CD4-positive, alpha-beta T cell treated with Interleukin-17A for 1 hour (primary cell): ENCODE measurements at places on chromosomes 13 and 19.

GRCh38 chr13:111626371-111627305 is 306.2 kb downstream of the TEX29 start:
- no peak for DNase-seq

DNA sequence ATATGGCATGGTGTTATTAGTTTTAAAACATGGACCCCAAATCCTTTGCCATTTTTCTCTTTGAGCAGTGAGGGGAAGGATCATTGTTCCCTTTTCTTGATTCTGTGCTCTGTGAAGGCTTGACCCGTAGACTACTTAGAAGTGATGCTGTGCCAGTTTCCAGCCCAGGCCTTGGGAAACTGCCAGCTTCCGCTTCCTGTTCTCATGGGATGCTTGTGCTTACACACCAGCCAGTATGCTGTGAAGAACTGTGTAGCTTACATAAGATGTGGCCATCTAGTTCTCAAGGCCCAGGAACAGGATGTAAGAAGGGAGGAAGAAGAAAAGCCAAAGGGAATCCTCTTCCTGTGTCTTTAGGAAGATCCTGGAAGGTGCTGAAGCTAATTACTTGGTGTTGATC is 180.9 kb downstream of the PCCA start:
- DNase-seq = no peak

DNA sequence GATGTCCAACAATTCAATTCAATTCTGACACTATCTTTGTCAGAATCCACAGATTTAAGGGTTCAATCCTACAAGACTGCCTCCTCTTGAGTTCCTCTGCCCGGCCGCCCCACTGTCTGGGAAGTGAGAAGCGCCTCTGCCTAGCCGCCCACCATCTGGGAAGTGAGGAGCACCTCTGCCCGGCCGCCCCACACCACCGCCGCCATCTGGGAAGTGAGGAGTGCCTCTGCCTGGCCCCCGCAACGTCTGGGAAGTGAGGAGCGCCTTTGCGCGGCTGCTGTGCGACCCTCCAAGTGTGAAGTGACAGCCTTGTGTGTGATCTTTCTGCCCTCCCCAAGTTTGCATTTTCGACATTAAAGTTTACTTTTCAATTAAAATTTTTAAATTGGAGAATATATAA is 6.0 kb downstream of the ZNF614 start:
- no peak for DNase-seq

GRCh38 chr19:32866564-32867265 is 2.9 kb downstream of the SLC7A9 start:
- DNase-seq = no peak

DNA sequence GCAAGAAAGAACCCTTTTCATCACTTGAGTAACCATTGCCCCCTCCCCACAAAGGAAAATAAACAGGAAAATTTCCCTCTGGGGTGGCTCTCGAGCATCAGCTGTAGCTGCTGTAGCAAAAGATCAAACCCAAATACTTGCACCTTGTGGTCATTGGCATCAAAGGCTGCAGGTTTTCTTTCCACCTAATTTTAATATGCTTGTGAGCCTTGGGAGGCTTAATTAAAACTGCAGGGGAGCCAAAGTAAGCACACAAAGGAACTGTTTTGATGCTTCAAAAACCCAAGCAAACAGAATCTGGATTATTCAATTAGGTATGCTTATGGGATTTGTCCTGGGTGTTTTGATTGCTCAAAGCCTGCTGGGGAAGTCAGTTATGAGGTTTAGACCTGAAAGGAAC is 119.5 kb downstream of the SHISA2 start:
- DNase-seq = no peak

DNA sequence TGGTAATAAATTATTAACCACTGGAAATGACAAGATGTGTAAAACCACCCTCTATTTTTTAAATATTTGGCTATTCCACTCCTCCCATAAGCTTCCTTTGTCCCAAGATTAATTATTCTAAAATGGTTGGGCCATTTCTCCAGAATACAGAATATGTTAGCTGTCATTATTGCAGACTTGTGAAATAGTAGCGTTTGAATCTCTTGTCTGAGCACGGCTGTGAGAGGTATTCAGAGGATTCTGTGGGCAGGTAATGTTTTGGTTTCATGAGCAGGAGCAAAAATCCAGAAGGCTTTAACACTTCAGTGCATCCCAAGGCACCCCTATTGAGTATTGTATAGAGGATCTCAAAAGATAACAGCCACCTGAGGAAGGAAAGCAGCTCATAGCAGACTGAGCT is 256.0 kb downstream of the UQCRFS1 start:
- no peak for DNase-seq

- DNase-seq = no peak
These were observed 69.6 kb upstream of the RNF113B start for GRCh38 chr13:98246538-98247172.

DNA sequence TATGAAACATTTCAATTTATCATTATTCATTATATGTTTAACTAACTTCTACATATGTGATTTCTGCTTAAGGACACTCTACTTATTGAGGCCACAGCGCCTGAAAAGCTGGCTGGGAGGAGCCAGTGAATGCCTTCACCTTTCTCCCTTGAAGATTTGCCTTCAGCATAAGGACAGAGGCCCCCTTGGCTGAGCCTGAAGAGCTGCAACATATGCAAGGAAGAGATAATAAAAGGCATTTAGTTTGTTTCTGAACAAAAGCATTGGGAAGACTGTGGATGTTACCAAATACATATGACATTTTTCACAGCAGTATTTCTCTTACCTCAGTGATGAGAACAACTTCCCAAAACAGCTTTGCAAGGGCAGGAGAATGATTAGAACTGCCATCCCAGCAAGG is 92.1 kb downstream of the ABCC4 start:
- no peak for DNase-seq

DNA sequence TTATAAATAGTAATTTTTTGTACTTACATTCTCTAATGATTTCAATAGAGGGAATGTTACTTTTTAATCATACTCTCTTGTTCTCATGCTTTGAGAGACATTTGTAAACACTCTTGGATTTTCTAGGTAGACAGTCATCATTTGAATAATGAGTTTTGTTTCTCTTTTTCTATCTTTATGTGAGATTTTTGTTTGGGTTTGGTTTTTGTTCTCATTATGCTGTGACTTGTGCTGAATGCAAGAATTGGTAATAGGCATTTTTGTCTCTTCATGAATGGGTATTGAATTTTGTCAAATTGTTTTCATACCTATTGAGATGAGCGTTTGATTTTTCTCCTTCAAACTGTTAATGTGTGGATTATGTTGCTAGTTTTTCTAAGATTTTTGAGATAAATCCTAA is 56.8 kb upstream of the GPR183 start:
- no peak for DNase-seq

GRCh38 chr13:59690857-59691500 is 472.7 kb downstream of the DIAPH3 start:
- no peak for DNase-seq

DNA sequence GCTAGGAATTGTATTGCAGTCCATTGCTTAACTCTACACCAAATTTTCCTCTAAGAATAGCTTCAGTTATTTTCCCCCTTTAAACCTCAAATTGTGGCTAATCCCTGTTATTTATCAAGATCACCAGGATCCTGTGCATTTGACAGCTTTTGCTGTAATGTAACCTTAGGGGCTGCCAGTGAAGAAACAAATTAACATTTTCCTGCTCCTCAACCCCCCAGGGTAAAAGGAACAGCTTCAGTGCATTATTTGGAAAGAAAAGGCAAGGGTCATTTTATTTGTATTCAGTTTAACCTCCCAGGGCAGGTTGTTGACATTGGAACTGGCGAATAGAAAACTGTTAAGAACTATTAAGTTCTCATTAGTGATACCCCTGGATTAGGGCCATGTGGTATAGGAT is 57.0 kb downstream of the PCDH20 start:
- no peak for DNase-seq

DNA sequence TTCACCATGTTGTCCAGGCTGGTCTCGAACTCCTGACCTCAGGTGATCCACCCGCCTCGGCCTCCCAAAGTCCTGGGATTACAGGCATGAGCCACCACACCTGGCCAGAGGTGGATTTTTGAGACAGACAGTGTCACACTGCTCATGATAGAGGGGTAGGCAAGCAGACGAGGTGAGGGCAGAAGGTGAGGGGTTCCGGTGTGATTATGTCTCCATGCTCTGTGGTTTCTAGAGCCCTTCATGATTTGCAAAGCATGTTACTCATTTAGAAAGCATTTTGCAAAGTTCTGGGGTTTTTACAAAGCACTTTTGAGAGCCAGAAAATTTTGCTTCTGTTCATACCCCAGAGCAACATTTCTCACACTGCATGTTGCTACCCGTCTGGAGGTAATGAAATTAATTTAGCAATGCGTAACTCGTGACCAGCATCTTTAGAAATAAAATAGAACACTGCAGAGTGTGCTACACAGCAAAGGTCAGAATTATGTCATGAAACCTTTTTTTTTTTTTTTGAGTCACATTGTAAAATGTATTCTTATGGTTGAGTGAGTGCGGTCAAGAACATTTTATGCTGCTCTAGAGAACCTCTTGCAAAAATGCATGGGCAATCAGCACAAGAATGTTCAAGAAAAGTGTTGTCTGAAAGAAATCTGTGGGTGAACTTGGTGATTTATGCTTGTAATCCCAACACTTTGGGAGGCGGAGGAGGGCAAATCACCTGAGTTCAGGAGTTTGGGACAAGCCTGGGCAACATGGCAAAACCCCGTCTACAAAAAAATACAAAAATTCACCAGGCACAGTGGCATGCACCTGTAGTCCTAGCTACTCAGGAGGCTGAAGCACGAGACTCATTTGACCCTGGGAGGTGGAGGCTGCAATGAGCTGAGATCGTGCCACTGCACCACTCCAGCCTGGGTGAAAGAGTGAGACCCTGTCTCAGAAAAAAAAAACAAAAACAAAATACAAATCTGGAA is 58.0 kb downstream of the MAP4K1 start:
- DNase-seq = peak; percentile 54

DNA sequence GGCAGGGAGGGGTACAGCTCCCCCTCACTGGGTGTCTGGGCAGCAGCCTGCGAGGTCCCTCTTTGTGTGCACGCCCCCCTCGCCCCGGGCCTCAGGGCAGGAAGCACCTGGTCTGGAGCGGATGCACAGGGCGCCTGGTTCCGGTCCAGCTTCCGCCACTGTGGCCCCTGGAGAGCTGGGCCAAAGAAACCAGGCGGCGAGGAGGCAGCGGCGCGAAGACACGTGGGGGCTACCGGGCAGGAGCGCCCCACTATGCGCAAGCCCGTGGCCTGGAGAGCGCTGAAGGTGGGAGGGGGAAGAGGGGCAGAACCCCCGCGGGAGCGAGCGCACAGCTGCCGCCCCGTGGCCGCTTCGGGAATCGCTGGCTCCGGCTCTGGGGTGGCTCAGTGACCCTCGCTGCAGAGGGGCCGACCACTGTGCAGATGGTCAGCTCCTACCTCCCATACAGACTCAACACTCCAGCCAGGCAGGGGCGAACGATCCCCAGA is 1.7 kb upstream of the LYL1 start:
- peak; percentile 64 for DNase-seq
